ENCODE measurements at places on chromosomes 7 and 10.

DNA sequence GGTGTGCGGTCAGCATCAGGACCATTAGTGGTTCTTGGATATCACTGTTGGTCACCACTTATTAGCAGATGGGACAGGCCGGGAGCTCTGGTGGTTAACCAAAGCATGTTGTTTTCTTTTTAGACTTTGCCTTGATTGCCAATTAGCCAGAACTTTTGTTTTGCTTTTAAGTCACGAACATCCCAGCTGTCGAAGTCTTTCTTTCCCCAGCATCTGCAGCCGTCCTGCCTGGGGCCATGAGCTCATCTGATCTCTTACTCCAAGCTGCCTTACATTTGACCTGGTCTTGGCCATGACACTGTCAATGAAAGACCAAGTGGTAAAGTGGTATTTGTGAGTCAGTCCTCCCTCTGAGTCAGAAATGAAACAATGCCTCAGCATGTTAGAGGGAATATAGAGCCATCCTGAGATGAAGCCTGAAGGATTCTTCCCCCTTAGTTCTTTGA lies 53.9 kb upstream of the CREB5 start:
- no peak for DNase-seq

DNA sequence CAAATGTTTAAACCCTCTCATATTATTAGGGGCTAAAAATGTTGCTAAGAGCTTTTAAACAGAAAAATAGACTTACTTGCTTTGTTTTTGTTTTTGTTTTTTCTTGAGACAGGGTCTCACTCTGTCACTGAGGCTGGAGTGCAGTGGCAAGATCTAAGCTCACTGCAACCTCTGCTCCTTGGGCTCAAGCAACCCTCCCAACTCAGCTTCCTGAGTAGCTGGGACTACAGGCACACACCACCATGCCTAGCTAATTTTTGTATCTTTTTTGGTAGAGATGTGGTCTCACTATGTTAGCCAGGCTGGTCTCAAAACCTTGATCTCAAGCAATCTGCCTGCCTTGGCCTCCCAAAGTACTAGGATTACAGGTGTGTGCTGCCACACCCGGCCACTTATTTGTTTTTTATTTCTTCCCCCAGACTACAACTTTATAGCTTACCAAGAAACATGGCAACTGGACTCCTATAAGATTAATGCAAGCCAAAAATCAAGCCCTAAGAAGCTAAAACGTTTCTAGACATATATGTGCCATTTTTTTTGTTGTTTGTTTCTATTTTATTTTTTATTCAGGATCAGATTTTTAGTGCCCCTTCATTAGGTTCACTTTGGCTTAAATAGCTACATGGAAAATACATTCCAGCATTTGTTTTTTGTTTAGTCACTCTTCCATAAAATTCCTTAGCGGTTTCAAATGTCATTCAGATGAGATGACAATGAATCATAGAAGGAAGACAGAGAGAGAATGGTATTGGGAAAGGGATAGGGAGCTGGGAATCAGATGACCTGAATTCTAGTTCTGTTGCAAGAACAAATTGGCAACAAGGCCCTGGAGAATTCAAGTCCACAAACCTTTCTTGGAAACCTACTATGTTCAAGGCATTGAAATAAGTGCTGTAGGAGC lies 163.4 kb upstream of the MKLN1 start:
- no peak for DNase-seq

- no peak for DNase-seq
Measured at GRCh38 chr7:106354822-106355221, 70.0 kb upstream of the NAMPT start.

GRCh38 chr7:50620433-50620832 lies 55.2 kb upstream of the DDC start:
- no peak for DNase-seq

- DNase-seq = no peak
Measured at GRCh38 chr10:93211991-93212390, 138.3 kb downstream of the CYP26A1 start.

- DNase-seq = no peak
Measured at GRCh38 chr7:114539575-114539974, 125.0 kb downstream of the FOXP2 start.

- DNase-seq = no peak
Measured at GRCh38 chr7:100584683-100585510, 1.0 kb downstream of the LRCH4 start.

DNA sequence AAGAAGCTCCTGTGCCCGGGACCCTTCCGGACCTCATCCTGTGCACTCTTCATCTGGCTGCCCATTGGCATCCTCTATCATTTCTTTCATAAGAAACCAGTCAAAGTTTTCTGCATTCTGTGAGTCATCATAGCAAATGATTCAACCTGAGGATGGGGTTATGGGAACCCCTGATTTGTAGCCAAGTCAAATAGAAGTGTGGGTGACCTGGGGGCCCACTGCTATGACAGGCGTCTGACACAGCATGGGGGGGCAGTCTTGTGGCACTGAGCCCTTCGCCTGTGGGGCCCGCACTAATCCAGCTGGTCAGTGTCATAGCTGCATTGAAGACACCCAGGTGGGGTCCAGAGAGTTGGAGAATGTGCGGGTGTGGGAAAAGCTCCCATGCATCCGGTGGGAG lies 230.4 kb downstream of the USP6NL start:
- no peak for DNase-seq

DNA sequence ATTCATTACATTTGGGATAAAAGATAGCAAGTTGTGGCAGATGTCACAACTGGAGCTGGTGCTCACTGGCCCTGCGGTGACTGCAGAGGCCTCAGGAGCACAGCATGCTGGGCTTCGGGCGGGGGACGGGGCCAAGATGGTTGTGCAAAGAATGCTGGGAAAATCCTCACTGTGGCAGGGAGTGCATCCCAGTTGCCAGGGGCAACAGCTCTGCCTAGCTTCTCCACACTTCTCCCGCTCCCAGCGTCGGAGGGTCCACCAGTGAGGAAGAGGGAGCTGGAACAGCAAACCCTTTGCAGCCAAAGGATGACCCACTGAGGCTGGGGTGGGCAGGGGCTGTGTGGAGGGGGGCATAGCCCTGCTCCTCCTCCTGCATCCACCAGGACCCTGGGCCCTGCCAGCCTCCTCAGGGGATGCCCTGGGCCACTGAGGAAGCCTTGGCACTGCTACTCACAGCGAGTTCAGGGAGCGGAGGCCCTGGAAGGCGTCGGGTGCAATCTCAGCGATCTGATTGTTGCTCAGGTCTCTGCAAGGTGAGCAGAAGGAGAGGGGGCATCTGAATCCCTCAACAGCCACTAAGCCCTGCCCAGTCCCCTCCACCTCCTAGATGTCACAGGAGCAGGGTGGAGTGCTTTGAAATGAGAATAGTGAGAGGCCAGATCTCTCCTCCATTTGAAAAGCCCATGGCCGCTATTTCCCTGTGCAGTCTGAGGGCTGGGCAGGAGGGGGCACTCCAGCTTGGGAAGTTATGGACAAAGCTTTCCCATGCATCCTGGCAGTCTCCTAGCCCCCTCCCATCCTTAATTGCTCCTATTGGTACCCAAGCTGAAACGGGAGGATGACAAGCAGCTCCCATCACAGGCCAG lies 126.5 kb downstream of the SLIT1 start:
- DNase-seq = peak; percentile 44

- DNase-seq = no peak
Measured at GRCh38 chr7:14911077-14911476, 8.5 kb upstream of the DGKB start.

DNA sequence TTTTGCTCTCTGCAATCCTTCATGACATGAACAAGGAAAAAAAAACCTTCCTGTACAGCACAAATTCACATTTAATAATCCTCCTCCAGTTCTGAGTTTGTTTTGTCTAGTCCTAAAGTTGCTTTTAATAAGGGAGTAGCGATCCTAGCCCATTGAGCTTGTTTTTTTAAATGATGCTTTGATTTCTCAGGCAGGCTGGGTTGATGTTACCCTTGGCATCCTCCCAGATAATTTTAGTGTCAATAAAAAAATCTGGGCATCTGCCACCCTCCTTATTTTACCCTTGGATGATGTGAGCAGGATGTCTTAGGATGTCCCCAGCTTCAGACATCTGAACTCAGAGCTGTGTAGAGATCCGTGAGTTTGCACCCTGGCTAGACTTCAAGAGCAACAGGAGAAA lies 33.9 kb upstream of the PROSER2 start:
- DNase-seq = no peak

GRCh38 chr7:76337147-76337546 lies 21.6 kb downstream of the YWHAG start:
- DNase-seq = no peak

GRCh38 chr10:133466683-133467275 lies 13.0 kb downstream of the SCART1 start:
- no peak for DNase-seq

DNA sequence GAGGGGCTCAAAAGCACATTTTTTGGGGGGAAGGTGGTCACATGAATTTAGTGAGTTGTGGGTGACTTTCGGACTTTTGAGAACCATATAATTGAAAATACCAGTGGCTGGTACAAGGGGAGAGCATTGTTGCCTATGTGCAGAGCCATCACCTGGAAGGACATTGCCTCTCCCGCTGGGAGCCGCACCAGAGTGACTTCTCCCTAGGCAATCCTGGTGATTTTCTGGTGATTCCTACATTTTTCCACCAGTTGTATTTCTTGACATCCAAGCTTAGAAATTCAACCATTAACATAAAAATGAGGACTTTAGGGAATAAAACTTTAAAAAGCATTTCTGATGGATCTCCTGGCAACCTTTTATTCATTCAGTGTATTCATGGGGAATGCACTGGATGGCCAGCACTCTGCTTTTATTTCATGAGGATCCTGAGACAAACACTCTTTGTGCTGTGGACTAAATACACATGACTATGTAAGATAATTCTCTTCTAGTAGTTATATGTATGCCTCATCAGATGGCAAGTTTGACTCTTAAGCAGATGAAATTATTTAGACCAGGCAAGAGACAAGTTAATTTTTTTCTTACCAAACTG lies 41.8 kb upstream of the MKI67 start:
- no peak for DNase-seq

- no peak for DNase-seq
Measured at GRCh38 chr7:70352906-70353305, 754.6 kb downstream of the AUTS2 start.

GRCh38 chr10:63671317-63671937 lies 150.2 kb downstream of the REEP3 start:
- no peak for DNase-seq

GRCh38 chr10:110410329-110411046 lies 87.2 kb upstream of the DUSP5 start:
- DNase-seq = no peak

GRCh38 chr7:108094346-108094745 lies 35.8 kb downstream of the LAMB4 start:
- no peak for DNase-seq

DNA sequence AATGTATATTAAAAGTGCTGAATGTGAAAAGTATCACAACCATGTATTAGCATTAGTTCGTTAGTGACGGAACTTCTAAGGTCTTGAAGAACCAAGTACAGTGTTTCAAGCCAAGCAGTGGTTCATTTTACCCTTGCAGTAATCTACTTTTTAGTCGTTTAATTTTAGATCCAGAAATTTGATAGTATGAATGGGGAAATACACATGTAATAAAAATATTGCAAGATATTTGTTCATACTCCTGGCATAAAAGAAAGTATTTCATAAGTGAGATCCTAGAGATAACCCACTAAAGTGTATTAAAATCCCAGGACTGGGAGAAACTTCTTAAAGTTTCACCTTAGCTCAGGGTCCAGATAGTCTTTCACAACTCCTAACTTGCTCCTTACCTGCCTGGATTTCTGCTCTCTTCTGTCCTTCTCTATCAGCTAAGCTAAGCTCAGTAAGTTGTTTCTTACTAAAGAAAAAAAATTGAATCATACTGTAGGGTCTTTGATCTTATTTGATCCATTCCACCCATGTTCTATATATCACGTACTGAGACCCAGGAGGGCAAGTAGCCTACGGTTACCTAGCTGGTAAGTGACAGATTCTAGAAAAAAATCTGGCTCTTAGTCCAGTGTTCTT lies 1.5 kb downstream of the BCAP29 start:
- no peak for DNase-seq

All from caudate nucleus (tissue), 63 donors.